ENCODE measurements at places on chromosomes 7 and 10.

DNA sequence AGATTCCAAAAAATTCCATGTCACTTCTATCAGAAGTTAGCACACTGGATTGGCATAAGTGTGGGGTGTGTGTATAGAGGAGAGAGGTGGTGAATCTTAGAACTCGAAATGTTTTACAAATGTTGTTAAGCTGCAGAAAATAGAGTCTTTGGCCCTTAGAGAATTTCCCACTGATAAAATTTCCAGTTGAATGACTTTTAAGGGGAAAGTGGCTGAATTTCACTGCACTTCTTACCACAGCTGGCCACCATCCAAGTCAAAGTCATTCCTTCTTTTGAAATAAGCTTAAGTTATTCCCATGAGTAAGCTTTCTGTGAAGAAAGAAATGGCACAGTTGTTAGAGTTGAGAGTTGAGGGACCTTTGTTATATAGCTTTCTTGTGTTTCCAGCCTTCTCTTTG is 13.9 kb downstream of the VCL start:
- DNase-seq, result no peak

GRCh38 chr10:77419056-77419455 is 218.6 kb downstream of the KCNMA1 start:
- no peak for DNase-seq

GRCh38 chr10:71525721-71526120 is 129.0 kb downstream of the CDH23 start:
- no peak for DNase-seq

GRCh38 chr7:131786204-131786603 is 229.8 kb upstream of the PODXL start:
- DNase-seq, result peak; percentile 40

- no peak for DNase-seq
Measured at GRCh38 chr10:86950349-86950748, 7.1 kb downstream of the MMRN2 start.

GRCh38 chr7:130069179-130069977 is 956 bp upstream of the KLHDC10 start:
- no peak for DNase-seq

DNA sequence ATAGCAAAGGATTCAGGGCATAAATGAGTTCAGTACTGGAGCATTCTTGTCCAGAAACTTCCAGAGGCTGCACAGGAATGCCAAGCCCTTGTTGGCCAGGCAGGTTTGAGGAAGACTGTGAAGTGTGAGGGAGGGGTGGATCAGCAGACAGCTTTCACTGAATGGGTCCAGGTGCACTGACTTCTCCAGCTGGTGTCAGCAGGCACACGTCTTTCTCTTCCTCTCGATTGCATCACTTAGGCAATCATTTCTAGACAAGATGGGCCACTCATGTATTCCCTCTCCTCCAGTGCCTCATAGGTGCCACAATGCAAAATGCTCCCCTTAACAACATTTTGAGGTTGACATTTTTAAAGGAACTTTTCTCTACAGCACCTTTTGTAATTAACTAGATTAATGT is 15.6 kb upstream of the PLEKHS1 start:
- no peak for DNase-seq

- DNase-seq, result no peak
Measured at GRCh38 chr7:2107386-2108070, 125.2 kb downstream of the MAD1L1 start.

DNA sequence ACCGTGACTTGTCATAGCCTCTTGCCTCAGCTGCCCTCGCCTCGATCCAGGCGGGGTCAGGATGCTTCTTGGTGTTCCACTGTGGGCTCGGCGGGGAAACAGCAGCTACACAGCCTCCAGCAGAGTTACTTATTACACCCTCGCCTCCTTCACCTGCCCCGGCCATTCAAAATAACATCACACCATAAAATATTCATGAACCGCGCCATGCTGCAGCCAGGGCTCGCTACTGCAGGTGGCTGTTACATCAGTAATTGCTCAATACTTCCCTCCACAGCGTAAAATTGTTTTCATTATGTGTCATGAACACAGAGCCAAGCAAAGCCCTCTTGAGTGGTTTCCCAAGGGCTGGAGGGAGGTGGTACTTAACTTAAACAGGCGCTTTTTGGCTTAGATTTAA is 241.5 kb upstream of the SP8 start:
- no peak for DNase-seq

DNA sequence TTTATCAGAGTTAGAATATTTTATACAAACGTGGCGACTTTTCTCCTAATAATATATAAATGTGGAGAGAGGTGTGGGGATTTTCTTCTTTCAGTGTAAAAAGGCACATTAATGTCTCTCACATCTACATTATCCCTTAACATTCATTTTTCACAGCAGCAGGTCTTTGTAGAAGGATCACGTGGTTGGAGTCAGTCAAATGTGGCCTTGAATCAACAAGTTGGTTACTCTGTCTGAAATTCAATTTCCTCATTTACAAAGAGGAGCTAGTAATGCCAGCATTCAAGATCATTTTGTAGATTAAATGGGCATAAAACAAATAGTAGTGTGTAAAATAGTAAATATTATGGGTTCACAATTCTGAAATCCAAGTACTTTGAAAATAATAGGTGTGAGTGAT is 183.1 kb upstream of the SEMA3E start:
- DNase-seq, result no peak

DNA sequence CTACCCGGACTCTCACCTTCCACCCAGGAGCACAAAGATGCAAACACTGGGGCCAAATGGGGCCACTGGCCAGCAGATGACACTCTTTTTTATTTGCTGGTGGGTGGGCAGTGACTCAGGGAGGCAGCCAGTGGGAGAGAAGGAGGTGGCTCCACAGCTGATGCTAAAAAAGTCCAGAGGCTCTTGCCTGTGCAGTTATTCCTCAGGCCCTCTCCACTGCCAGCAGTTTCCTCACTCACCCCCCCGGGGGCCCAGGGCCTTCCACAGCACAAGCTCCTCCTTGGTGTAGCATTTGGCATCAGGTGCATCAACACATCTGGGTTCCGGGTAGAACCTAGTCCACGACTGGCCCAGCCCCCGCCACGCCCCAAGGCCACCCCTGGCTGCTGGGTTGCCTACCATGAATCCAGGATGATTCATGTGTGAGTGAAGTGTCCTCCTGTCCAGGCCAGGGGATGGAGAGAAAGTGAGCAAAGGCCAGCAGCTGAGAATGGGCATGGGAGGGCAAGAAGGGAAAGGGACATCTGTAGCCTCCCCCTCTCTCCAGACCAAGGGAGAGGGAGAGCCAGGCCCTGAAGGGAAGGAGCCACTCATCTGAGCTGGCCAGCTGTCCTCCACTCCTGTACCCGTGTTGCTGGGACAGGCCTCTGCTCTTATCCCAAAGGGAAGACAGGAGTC is 1.7 kb upstream of the KCNH2 start:
- DNase-seq, result no peak

- no peak for DNase-seq
Measured at GRCh38 chr7:42407833-42408232, 170.8 kb upstream of the GLI3 start.

DNA sequence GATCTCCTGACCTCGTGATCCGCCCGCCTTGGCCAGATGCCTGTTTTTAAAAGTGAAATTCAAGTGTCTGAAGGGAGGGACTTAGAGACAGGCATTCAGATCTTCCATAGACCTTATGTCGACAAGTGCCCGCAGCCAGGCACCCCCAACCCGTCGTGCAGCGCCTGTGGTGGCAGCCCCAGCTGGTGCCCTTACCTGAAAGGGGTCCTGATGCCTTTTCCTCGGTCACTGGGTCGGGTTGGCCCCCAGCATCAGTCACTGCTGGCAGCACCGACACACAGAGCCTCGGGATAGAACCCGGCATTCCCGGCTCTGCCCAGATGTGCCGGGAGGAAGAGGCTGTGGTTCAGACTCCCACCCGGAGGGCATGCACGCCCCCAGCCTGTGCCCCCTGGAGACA is 23.3 kb downstream of the LRRC27 start:
- no peak for DNase-seq

GRCh38 chr7:118169146-118169545 is 14.8 kb upstream of the LSM8 start:
- DNase-seq, result no peak

- DNase-seq, result no peak
Measured at GRCh38 chr7:28871077-28871476, 87.1 kb downstream of the TRIL start.

DNA sequence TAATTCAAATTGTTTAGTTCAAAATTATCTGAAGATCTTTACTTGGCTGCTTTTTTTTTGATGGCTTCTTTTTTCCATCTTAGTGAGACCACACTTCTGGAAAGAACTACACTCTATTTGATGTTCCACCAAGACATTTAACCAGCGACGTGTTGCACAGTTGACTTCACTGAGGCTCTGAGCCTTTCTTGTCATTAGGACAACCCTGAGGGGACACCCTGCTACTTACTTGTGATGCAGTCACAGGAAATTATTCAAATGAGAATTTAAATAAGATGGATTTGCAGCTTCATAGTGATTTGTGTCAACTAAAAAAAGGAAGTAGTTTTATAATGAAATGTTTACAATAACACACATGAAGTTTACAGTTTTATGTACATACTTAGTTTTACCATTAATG is 25.6 kb upstream of the PIK3CG start:
- DNase-seq, result no peak

- no peak for DNase-seq
Measured at GRCh38 chr7:100583132-100584053, 2.5 kb downstream of the LRCH4 start.

DNA sequence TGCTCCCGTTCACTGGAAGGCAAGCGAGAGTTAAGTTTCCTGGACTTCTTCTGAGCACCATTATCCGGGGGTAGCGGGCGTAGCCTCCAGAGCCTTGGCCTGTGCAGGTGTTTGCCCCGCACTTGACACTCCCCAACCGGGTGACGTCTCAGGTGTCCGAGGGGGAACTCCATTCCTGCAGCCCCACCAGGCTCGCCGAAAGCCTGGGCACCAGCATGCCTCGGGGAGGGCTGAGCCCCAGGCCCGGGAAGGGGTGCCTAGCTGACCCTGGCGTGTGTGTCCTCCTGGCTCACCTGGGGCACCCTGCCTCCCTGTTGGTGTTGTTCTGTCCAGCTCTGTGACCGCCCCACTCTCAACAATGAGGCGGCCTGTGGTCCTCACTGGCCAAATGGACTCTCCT is 109.4 kb upstream of the GPR26 start:
- DNase-seq, result no peak

- DNase-seq, result no peak
Measured at GRCh38 chr10:98608411-98608810, 161.7 kb upstream of the HPS1 start.

DNA sequence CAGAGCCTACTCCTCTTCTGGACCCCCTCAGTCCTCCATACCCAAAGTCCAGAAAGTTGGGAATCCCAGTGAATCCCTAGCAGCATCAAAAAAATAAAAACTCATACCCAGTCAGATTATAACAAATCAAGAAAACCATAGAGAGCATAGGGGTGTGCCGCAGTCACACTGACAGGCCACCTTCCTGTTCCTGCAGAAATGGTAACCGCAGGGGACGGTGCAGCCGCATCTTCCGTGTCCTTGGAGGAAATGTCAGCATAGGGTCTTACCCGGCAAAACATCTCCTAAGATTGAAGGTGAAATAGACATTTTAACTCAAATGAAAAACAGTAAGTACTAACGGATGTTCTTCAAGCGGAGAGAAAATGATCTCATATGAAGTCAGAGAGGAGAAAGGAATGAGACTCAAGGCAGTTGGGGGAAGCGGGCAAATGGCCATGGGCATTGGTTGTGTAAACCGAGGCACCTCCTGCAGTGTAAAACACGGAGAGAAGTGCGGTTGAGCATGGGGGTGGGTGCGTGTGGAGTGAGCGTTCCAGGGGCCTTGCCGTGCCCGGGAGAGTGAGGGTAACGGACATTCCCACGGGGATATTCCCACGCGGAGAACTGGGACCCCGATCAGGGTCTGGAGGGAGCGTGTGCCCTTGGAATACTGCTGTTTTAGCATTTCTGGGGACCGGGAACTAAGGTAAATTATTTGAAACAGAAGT is 110.8 kb downstream of the NKX6-2 start:
- DNase-seq, result no peak

DNA sequence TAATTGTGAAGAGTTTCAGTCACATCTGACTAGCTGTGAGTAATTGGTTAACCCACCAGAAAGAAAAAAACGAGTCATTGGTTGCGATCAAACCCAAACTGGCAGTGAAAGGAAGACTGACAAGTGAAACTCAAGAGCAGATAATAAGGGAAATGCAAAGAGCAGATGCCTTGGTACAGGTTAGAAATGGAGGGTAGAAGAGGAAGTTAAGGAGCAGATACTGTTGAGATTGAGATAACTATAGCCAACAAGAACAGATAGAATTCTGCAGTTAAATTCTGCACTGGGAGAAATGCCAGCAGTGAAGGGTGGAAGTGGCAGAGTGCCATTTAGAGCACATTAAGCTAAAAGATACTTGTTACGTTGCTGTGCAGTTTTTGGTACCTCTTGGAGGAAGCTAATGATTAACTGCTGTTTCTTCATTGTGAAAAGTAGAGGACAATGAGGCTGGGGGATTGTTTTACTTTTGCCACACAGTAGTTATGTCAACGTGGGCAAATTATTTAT is 65.8 kb downstream of the CDK13 start:
- peak; percentile 42 for DNase-seq

DNA sequence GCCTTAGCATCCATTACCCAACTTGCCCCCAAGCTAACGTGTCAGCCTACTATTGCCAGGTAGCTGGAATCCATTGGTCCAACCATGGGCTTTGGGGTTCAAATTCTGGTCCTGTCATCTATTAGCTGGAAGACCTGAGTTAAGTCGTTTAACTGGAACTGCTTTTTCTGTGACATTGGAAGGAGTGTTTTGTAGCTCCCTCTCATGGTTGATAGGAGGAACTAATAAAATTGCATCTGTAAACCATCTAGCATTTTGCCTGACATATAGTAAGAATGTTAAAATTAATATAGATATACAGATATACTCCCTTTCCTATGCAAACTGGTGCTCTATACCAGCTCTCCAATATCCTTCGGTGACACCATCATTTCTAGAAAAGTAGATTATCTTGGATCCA is 23.8 kb upstream of the SLF2 start:
- no peak for DNase-seq

DNA sequence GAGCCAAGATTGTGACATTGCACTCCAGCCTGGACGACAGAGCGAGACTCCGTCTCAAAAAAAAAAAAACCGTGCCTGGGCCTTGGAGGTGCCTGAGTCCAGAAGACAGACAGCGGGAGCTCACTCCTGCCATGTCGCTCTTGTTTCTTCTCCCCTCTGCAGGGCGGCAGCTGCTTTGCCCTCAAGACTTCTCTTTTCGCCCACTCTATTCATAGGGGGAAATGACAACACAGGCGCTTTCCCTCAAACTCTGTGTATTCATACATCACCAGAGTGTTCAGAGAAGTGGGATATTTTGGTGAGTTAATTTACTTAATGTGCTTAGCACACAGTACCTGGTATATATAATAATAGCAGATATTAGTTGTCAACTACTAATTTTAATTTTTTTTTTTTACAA is 44.5 kb downstream of the FOXK1 start:
- DNase-seq, result no peak

GRCh38 chr10:5549462-5550249 is 24.9 kb downstream of the CALML3 start:
- DNase-seq, result no peak

All from NCI-H1694 treated with DMSO at 0.1 percent for 48 hours (cell line).